ENCODE measurements at places on chromosomes 3 and 15.

- peak; percentile 43 for ATAC-seq
Observed at GRCh38 chr3:186990878-186991308, 60.6 kb downstream of the ST6GAL1 start.

- ATAC-seq, result no peak
Observed at GRCh38 chr15:32887090-32887489, 169.3 kb downstream of the GREM1 start.

DNA sequence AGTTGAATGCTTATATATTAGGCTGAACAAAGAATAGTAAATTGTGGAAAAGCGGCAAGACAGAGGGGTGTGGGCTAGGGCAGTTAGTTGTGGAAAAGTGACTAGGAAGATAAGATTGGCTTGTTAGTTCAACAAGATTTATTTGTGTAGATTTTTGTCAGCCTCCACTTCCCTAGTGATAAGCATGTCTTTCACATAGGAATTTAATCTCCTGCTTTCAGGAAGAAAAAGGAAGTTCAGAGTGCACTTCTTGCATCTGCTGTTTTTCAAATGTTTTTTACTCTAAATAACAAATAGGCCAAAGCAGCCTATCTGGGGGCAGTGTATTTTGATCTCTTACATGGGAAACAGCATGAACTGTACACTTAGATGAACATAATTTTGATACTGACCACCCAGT is 919.9 kb downstream of the NAALADL2 start:
- ATAC-seq, result no peak

DNA sequence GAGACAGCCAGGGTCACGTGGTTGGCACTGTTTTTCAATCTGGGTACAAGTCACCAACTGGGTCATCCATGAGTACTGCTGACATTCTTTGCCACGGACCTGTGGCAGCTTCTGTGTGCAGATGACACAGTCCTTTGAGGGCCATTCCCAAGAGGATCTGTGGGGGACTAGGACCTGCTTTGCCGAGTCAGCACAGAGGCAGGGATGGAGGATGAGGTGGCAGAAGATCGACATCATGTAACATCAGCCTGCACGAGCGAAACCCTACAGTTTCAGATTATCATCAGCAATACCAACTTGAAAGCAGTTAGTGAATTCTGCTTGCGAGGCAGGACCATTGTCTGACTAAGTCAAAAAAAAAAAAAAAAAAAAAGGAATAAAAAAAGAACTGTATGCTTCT is 227.7 kb downstream of the FOXP1 start:
- peak; percentile 54 for ATAC-seq

DNA sequence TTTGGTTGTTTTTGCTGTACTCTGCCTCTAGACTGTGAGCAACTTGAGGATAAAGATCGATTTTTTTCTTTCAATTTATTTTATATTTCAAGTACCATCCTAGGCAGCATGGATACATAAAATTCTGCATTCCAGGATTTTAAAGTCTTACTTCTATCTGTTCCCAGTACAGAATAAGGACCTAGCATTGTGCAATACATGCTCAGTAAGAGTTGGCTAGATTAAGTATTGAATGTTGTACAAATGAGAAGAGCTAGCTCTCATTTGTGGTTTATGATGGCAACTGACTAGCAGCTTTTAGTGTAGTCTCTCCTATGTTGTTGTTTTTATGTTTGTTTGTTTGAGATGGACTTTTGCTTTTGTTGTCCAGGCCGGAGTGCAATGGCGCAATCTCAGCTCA is 222.7 kb downstream of the TP63 start:
- ATAC-seq, result no peak

- no peak for ATAC-seq
Observed at GRCh38 chr3:78801926-78802561, 965.8 kb downstream of the ROBO1 start.

GRCh38 chr15:80010131-80010673 is 39.2 kb upstream of the BCL2A1 start:
- peak; percentile 69 for ATAC-seq

DNA sequence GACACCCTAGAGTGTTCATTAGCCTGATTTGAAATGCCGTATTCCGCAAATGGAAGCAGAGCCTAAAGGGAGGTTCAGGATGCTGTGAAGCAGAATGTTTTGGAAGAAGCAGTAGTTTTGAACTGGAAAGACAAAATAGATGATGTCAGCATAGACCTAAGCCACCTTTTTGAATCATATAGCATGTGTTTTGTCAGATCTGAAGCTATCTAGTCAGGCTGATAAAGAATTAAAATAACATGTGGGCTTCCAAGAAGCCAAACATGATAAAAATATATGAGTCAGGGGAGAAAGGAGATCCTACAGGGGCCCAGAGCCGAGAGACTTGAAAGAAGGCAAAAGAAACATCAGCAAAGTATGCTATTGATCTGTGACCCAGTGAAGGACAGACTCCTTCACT is 47.2 kb upstream of the RASA2 start:
- ATAC-seq, result no peak

DNA sequence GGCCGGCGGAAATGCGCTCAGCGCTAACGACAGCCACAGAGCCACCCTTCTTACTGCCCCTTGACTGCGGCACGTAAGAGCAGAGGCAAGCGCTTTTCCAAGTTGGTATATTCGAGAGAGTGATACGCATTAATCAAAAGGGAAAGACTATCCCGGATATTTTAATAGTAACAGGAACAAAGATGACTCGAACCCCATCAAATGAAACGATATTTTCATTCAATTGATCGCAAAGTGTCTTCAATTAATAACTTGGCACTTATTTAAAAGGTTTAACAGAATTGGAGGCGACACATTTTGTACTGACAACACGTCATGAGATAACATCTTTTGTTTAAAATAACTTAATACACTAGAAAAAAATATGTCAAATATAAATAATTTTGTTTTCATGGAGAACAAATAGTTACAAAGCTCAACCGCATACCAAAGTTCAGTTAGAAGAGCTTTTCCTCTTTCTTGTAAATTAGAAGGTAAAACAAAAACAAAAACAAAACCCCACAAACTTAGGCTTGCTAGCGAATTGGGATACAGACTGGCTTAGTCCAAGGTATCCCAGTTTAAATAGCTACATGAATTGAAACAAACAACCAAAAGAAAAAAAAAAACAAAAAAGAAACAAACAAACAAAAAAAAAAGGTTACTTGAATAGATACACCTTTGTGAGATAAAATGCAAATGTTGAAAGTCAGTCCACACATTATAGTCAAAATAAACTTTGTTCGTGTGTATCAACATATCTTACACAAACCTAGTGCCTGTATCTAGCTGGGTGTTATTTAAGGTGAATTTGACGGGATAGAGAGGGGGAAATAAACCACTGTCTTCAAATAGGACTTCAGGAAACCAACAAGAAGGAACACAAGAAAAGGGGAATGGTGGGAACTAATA is 10.2 kb downstream of the SHOX2 start:
- ATAC-seq, result no peak

GRCh38 chr15:63870043-63870394 is 36.3 kb upstream of the HERC1 start:
- peak; percentile 87 for ATAC-seq

DNA sequence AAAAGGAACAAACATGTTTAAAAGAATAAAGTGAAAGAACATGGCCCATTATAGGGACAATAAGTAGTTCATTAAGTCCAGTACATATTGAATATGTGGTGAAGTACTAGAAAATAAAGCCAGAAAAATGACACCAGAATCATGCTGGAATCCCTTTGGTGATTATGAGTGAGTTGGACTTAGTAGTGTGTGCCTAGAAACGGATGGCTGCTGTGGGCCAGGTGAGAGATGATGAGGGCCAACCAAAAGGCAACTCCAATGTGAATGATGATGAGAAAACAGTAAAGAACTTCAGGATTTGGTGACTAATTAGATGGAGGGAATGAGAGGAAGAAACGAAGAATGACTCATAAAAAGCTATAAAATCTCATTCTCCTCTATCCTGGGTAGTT is 3.3 kb downstream of the CRYGS start:
- no peak for ATAC-seq

- ATAC-seq, result no peak
Observed at GRCh38 chr3:114671741-114672510, 378.1 kb downstream of the TIGIT start.

DNA sequence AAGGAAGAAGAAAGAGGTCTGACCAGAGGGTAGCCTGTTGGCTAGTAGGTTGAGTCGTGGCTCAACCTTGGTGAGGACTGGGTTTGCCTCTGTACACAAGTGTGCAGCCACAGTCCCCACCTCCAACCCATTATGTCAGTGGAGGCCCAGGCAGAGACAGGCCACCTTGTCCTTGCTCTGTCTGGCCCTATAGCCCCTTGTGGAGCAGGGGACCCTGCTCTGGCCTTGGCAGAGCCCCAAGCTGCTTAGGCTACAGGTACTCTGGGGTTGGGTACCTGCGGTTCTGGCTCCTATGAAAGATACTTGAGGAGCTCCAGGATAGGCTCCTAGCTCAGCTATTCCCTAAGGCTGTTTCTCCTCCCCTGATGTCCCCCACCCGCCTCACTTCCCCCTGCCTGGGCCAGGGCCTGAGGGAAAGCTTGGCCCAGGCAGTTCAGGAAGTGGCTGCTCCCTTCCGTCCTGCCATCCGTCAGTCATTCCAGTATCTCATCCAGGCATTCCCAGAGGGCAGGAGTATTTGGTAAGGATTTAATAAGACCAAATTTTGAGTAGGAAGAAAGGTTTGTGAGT is 44.0 kb downstream of the FGD5 start:
- no peak for ATAC-seq

DNA sequence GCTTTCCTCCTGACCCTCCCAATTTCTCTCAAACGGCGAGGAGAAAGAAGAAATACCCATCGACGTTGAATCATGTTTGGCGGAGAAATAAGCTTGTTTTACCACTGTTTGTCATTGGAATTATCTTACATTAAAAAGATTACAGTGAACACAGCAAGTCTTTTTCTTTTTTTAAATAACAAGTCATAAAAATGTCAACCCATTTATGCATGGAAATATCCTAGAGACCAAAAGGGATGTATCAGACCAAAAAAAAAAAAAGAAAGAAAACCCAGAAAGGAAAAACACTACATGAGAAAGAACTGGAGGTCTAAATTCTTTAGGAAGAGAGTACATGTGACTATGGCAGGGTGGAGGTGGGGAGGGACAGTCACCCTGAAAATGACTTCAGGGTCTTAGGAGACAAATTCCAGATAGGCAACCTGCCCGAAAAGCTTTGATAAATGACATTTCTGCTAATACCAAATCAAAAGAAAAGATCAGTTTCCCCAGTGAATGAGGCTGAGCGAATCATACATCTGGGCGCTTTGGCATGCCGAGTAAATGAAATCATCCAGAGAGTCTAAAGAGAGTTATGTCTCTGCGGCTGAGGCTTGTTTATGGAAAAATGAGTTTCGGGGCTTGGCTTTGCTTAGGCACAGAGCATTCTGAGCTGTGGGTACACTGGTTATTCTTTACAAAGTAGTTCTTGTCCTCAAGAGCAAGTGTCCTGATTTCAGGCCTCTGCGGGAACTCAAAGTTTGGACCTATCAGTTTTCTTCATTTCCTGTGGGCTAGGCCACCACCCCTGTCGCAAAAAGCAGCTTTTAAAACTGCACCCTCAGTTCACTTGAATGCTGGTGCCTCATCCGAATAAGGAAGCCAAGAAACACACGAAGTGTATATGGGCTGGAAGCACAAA is 110.1 kb upstream of the TGFBR2 start:
- ATAC-seq, result no peak

GRCh38 chr3:194935061-194935460 is 249.4 kb downstream of the FAM43A start:
- ATAC-seq, result no peak

- no peak for ATAC-seq
Observed at GRCh38 chr3:11238880-11239279, 33.3 kb upstream of the ATG7 start.

DNA sequence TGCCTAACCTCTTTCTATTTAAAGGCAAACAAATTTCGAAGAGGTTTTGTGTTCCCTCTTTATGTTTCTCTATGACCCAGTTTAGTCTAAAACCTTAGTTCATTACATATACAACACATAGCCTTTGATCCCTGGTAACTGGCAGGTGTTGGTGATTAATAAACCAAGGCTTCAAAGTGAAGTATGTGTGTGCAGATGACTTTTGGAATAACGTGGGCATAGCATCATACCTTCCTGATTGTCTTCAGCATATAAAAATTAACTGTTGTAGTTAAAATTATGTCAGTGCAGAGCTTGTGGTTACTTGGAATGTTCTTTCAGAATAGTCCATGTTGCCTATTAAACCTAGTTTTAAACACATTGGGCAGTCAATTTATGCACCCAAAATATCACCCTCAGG is 608.3 kb downstream of the ROBO2 start:
- no peak for ATAC-seq

- ATAC-seq, result no peak
Observed at GRCh38 chr3:37329465-37329864, 155.1 kb upstream of the LRRFIP2 start.

GRCh38 chr15:86044981-86045380 is 34.7 kb upstream of the AGBL1 start:
- no peak for ATAC-seq

- ATAC-seq, result no peak
Observed at GRCh38 chr15:79373113-79373512, 59.0 kb upstream of the MINAR1 start.

GRCh38 chr3:50525987-50526386 is 22.6 kb upstream of the CACNA2D2 start:
- ATAC-seq, result peak; percentile 62

GRCh38 chr3:179676081-179676480 is 23.2 kb downstream of the USP13 start:
- ATAC-seq, result no peak

- no peak for ATAC-seq
Observed at GRCh38 chr3:172918568-172919296, 168.2 kb downstream of the ECT2 start.

- ATAC-seq, result peak; percentile 25
Observed at GRCh38 chr3:73706771-73707170, 82.0 kb upstream of the PDZRN3 start.

GRCh38 chr3:184234224-184234623 is 4.8 kb downstream of the VWA5B2 start:
- ATAC-seq, result no peak

- ATAC-seq, result no peak
Observed at GRCh38 chr15:71374607-71375352, 259.5 kb downstream of the THSD4 start.

- no peak for ATAC-seq
Observed at GRCh38 chr3:139388821-139389551, 461 bp downstream of the COPB2 start.

DNA sequence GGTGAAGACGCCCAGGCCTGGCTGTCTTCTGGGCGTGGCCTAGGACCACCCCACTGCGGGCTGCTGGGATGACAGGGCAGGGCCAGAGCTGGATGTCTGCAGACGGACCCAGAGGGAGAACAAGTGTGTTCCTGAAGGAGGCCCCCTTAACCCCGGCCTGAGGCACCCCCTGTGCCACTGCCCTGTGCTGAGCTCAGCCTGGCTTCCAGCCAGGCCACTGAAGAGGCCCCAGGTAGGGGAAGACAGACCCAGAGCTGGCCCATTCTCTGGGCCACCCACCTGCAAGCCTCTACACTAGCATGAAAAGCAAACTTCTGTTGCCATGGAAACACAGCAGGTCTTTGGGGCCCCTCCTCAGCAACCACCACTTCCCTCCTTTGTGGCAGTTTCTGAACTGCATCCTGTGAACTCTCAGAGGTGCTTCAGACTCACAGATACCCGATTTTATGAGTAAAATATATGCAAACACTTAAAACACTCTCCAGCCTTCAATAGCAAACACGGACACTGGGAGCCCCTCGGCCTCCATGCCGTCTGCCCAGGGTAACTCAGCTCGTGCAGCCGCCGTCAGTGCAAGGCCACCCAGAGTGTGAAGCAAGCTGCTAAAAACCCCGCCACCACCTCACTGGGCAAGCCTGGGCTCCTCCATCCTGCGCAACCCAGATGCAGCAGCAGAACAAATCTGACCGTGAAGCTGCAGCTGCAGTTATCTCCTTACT is 42.5 kb downstream of the CMTM6 start:
- ATAC-seq, result peak; percentile 89

All from stimulated activated memory B cell treated with anti-CD40 and anti-IgM and Interleukin-4, amounts not matched to agents 10 μg/mL and 1 μg/mL and 100 μg/mL, for 72 hours (primary cell).